NCI-H345 (cell line): ENCODE measurements at places on chromosomes 2 and 18.

DNA sequence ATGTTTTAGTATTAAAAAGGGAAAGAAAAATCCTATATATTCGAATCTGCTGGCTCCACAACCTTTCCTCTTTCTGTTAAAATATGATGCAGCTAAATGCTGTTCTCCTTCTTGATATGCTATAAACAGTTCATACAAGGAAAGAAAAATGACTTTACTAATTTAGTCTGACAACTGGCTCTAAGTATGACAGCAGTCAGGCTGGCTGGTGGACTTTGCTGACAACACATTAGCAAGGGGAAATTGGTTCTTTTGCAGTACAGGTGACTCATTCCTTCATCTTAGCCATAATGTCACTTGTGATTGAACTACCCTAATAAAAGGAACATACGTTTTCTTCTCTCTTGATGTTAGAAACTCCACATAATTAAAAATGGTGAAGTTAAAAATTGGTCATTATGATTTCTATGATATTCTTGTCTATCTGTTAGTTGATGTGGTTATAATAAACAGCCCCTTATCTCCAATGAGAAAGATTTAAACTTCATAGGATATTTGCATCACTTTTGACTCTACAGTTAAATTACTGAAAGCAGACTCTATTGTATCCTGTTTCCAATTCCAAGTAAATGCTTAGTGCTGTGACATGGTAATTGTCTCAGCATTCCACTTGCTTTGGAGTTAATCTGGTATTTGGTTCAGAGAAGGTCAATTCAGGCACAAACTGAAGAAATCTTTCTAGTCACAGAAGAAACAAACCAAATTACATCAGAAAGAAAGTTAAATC is 315.3 kb upstream of the GULP1 start:
- no peak for DNase-seq

GRCh38 chr2:149027590-149028250 is 10.8 kb upstream of the LYPD6B start:
- DNase-seq, result no peak

- no peak for DNase-seq
These were observed 32.2 kb downstream of the GPR75 start for GRCh38 chr2:53827398-53828175.

GRCh38 chr2:25281522-25281921 is 60.2 kb downstream of the DNMT3A start:
- no peak for DNase-seq

DNA sequence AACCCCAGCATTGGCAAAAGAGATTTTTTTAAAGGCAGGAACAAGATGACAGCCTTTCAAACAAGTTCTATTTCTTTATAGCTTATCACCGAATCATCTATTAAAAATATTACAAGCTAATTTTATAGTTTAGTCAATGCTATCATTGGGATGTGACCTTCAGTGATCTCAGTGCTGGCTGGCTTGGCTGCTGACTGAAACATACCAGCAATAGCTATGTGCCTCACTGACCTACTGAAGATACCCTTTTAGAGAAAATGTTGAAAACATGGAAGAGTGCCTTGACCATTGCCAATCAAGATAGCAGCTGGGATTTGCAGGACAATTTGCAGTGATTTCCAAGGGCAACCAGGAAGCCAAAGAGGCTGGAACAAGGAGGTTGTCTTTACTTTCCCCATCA is 44.0 kb downstream of the CSRNP3 start:
- no peak for DNase-seq

GRCh38 chr2:164504253-164504652 is 117.0 kb downstream of the GRB14 start:
- DNase-seq, result no peak

DNA sequence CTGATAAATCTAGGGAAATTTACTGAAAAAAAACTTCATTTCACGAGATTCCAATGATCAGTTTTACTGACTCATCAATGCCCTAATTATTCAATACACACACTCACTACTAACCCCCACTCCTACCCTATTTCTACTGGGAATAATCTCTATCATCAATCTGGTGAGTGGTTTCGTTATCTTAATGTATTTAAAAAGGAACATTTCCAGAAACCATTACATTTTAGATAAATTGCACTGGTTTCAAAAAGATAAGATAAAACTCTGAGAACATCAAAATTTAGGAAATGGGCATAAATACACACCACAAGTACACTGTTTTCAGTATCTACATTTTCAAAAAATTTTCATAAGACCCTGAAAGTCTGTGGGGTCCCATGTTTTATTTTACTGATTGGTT is 471.4 kb upstream of the PKDCC start:
- no peak for DNase-seq

- no peak for DNase-seq
These were observed 84.3 kb upstream of the OSR1 start for GRCh38 chr2:19442731-19443130.

- no peak for DNase-seq
These were observed 38.7 kb upstream of the CTDP1 start for GRCh38 chr18:79640875-79641274.

GRCh38 chr2:217563565-217563964 is 439.2 kb downstream of the TNS1 start:
- no peak for DNase-seq

DNA sequence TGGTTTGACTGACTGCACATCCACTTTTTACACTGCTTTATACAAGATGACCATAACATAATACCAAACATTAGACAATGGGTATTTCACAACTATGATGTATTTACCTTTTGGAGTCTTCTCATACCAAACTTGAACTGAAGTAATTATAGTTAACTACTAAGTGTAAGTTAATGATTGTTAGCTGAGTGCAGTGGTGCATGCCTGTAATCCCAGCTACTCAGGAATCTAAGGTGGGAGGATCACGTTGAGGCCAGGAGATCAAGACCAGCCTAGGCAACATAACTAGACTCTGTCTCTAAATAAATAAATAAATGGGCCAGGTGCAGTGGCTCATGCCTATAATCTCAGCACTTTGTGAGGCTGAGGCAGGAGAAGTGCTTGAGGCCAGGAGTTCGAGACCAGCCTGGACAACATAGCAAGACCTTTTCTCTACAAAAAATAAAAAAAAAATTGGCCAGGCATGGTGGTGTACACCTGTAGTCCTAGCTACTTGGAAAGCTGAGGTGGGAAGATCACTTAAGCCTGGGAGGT is 44.9 kb upstream of the ORC2 start:
- no peak for DNase-seq

- DNase-seq, result no peak
These were observed 129.1 kb downstream of the ANKRD44 start for GRCh38 chr2:197181491-197181890.

DNA sequence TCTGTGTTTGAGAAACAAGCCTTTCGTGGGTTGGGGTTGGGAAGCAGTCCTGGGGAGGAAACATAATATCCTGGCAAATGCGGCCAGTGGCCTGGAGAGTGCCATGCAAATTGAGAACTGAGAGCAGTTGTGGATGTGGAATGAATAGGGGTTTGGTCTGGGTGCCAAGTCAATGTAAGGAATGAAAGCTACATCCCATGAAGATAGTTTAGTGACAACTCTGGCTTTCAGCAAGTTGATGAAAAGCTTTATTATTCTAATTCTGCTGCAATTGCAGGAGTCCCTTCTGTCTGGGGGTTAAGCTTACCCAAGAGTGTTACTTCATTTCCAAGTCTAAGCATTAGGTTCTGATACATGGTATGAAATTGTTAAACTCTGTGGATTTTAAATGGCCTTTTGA is 771.6 kb downstream of the DPP10 start:
- no peak for DNase-seq

- no peak for DNase-seq
These were observed 25.8 kb downstream of the BIN1 start for GRCh38 chr2:127080938-127081755.

GRCh38 chr2:28511871-28512606 is 16.2 kb downstream of the PLB1 start:
- no peak for DNase-seq

DNA sequence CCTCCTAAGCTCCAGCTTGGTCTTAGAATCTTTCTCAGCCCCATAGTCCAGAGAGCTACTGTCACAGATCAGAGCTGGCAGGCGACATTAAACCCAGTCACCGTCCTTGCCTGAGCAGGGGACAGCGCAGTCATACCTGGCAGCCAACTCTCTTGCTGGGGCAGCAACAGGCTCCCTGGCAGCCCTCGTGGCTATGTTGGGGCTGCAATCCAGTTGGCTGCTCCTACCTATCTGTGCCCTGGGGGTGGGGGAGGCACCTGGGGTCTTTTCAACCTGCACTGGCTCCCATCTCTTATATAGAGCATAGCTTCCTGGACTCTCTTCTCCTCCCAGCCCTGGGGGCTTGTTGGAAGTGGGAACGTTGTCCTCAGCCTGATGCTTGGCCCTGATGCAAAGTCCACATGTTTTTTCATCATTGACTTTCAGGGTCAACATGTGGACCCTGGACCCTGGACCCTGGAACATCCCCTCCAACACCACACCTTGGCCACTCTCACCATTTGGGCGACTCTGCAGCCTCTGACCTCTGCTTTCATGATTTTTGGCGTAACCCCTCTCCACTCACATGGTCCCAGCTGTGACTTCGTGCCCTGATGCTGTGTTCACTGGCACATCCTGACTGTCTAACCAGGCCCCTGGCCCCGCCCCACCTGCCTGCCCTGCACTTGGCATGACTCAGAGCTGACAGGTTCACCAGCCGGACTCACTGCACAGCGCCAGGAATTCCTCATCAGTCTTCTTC is 45.6 kb downstream of the ATOH8 start:
- no peak for DNase-seq

DNA sequence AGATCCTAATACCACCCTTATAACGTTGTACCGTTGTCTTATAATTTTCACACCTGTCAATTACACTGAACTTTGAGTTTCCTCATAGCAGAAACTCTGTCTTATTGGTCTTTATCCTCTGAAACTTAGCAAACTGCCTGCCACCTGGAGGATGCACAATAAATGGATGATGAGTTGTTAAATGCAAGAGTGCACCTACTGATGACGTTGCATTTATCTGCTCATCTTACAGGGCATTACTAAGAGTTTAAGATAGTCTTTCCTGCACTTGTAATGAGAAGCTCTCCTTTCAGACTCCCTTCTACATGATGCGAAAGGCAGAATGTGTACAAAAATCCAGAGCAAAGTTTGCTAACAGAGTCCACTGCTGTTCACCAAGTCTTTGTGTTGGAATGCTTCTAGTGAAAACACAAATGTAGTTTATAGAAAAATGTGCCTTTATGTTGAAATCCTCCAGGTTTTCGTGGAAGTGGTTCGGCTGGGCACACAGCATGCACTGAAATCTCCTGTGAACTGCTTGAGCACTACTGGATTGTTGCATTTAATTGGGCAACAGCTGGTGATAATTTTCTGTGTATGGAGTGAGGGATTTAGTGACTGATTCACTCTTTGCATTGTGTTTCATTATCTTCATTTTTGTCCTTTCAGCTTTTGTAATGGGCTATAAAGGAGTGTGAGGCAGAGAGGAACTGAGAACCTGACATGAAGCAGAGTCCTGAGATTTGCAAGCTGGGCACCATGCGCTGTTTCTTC is 665.8 kb upstream of the ID2 start:
- DNase-seq, result no peak

DNA sequence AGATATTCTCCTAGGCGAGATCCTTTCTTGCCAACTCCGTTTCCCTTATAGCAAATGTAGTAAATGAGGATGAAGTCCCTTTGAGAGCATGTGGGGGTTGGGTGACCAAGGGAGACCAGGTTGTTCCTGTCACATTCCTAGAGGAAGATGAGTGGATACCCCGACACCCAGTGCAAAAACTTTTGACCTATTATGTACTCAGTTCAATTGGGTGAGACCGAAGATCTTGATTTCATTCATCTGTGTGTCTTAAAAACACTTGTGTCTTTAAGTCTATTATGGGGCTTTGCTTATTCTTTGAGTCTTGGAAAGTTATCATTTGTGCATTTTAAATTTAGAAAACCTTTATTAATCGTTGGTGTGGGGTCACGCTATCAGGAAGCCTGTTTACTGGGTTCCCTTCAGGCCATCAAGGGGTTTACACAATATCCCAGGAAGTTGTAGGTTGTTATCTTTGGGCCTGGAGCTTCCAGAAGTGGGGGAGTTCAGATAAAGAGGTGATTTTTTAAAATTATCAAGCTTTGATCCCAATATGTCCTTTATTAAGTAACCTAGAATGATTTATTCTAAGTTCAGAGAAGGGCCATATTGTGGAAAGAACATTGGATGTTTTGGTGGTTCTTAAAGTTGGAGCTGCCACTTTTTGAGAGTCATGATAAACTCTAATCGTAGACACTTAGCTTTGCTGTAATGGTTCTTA is 2.8 kb downstream of the RHOB start:
- DNase-seq, result no peak

- DNase-seq, result no peak
These were observed 35.7 kb downstream of the C18orf63 start for GRCh38 chr18:74351354-74351753.

DNA sequence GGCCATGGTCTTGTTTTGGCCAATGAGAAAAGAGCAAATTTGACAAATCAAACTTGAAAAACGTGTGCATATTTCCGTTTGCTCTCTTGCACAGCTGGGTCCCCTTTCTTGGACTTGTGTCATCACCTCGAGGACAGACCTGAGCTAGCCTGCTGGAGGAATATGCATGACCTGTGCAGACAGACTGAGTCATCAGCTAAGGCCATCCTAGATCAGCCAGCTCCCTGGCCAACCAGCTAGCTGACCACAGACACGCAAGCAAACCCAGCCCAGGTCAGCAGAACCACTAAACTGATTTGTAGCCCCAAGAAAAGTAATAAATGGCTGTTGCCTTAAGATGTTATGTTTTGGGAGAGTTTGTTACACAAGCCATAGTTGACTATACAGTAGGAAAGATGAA is 61.3 kb upstream of the PAX3 start:
- DNase-seq, result no peak

- DNase-seq, result no peak
These were observed 28.4 kb upstream of the XPO1 start for GRCh38 chr2:61566566-61566965.

DNA sequence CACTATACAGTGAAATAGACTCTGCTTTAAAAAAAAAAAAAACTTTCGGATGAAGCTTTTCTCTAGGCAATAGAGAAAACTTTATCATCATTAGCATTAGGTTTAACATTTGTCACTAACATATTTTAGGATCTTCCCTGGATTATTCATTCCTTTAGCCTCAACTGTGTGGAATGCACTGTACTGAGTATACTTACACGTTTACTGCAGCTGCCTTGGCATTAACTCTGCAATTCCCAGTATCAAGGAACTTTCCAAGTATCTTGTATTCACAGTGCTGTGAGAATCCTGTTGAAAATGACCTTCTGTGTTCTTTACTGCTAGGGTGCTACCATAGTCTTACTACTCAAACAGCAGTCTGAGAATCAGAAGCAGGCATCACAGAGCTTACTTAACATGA is 328.2 kb upstream of the COL3A1 start:
- DNase-seq, result no peak

- DNase-seq, result no peak
These were observed 207.1 kb upstream of the SPOPL start for GRCh38 chr2:138294451-138294850.
